ENCODE measurements at places on chromosomes 7 and 10. TPM values are rescaled to one million over a fixed set of nuclear protein-coding genes. Genes with fewer than 3 reads are reported as not detected.

The TET1 gene
- total RNA-seq, result 3.8 TPM

The ADIRF gene
- total RNA-seq, result not detected

The MMD2 gene
- total RNA-seq, result not detected

The PPRC1 gene
- total RNA-seq, result 47.4 TPM

The OPALIN gene
- total RNA-seq, result not detected

The FGFR2 gene
- total RNA-seq, result 0.89 TPM

Data from activated naive CD8-positive, alpha-beta T cell treated with anti-CD3 and anti-CD28 coated beads, Interleukin-2, amount 10 ng/mL, durations not matched to agents 7 days and 5 days (primary cell).